ENCODE measurements at places on chromosomes 6 and 20.

DNA sequence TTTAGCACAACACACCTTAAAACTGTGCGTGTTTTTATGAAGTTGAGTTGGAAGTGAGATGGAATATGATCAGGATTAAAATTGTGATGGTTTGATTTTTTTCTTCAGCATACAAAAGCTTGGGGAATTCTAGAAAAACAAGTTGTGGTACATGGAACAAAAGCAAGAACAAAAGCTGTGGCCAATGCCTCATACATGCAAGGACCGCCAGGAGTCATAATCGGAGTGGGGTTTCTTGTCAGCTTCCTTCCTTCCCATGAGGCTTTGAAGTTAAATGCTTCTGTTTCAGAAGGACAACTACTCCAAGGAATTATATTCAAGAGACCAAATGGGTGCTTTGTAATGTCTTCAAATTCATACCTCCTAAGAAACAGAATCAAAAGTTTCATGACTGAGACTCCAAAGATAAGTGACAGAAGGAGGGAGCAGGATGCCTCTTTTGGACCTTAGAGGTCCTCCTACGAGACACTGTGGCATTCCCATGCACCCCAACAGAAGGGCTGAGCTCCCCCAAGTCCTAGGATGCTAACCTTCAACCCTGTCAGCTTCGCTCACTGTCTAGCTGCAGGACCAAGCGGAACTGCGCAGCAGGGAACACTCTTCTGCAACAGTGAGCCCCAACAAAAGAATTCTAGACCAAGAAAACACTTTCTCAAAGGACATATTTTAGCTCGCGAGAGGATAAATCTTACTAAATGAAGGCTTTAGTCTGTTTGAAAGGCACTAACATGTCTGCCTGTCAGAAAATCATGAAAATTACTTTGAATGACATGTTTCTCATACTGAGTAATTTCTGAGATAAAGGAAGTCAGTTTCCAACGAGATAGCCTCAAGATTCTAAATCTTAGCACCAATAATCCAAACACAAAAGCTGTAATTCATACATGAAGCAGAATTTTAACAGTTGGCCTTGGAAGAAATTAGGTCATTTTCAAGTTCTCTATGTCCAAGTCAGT, 108.5 kb upstream of the NHSL1 start:
- no peak for DNase-seq

DNA sequence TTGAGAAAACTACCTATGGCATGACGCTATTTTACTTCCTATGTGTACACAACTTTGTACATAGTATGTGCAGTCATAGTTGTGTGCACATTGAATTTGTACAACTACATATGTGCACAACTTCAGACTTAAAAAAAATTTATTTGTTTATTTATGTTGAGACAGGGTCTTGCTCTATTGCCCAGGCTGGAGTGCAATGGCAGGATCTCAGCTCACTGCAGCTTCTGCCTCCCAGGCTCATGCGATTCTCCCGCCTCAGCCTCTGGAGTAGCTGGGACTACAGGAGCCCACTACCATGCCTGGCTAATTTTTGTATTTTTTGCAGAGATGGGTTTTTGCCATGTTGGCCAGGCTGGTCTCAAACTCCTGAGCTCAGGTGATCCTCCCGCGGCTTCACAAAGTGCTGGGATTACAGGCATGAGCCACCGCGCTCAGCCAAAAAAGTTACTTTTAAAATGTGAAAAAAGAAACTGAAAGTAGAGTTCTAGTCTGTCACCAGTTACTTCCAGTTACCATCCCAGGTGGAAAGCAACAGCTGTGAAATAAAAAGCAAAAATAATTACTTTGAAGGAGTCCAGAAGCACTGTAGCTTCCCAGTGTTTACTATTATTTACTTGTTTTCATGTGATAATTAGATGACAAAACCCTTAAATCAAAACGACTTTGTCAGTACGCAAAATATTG, 1.7 kb upstream of the ZKSCAN8 start:
- no peak for DNase-seq

DNA sequence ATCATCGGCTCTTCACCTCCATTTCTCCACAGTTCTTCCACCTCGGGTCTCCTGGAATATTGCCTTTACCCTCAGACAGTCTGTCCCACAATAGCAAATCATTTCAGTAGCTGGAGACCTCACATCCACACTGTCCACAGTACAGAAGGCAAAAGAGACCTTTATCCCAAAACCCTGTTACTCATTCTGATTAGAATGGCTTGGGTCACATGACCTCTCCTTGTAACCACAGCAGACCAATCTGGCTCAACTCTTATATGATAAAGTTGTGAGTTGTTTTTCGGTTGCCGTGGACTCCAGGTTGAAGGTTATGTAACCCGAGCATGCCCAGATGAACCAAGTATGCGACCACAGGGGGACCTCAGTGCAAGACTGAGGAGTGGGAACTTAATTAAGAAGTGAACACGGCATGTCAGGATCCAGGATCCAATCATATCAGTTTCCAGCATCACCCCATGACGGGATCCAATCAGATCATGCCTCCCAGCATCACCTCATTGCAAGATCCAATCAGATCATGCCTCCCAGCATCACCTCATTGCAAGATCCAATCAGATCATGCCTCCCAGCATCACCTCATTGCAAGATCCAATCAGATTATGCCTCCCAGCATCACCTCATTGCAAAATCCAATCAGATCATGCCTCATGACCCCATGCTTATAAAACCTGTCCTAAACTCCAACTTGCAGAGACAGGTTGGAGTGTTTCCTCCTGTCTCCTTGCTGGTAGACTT, 68.7 kb downstream of the LY86 start:
- no peak for DNase-seq

GRCh38 chr6:49790341-49790740, 3.3 kb upstream of the PGK2 start:
- no peak for DNase-seq

GRCh38 chr6:82196161-82196560, 51.4 kb downstream of the IBTK start:
- no peak for DNase-seq

GRCh38 chr20:1324598-1325172, 4.3 kb downstream of the SDCBP2 start:
- DNase-seq = no peak

GRCh38 chr20:10735195-10735949, 61.6 kb upstream of the JAG1 start:
- DNase-seq = no peak
